ENCODE measurements at places on chromosomes 3 and 15.

GRCh38 chr3:151838574-151839312 lies 24.8 kb downstream of the AADAC start:
- DNase-seq = peak; percentile 89

- DNase-seq = no peak
Measured at GRCh38 chr15:81516012-81516411, 142.0 kb upstream of the TMC3 start.

DNA sequence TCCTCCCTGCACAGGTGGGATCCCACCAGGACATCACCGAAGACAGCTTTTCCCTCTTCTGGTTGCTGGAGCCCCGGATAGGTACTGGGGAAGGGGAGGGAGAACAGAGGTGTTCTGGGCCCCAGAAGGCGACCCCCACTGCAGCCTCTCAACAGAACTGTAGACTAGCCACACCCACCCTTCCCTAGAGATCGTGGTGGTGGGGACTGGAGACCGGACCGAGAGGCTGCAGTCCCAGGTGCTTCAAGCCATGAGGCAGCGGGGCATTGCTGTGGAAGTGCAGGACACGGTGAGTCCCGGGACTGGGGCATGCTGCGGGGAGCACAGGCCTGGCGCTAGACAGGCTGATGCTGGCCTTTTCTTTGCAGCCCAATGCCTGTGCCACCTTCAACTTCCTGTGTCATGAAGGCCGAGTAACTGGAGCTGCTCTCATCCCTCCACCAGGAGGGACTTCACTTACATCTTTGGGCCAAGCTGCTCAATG lies 809 bp downstream of the NDUFAF3 start:
- DNase-seq = peak; percentile 41

- no peak for DNase-seq
Measured at GRCh38 chr15:66734961-66735908, 33.2 kb downstream of the SMAD6 start.

- DNase-seq = no peak
Measured at GRCh38 chr3:122219242-122219872, 35.9 kb downstream of the CASR start.

DNA sequence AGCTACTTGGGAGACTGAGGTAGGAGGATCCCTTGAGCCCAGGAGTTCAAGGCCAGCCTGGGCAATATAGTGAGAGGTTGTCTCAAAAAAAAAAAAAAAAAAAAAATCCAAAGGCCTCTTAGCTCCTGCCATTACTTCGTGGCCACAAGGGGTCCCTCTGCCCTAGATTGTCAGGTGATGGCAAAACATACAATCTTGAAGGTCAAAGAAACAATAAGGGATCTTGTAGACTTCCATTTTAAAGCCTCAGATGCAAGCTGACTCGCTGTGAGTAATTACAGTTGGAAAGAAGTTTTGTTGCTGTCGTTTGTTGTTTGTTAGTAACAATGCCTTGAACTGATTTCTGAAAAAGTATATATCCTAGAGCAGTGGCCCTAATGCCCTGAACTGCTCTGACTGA lies 55.9 kb upstream of the PLCL2 start:
- peak; percentile 58 for DNase-seq

DNA sequence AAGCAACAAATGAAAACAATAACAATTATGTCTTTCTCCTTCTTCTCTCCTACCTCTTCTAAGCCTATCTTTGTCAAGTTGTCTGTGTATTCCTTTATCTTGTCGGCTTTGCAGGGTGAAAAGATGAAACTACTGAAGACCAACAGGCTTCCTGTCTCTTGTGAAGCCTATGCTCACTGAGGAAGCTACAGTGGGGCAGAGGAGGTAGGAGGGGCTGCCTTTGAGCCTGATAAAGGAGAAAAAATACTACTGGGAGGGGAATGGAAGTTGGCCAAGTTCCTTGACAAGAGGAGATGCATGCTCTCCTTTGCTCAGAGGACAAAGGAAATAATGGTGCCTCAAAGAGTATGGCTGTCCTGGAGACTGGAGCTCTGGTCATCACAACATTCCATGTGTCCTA lies 92.0 kb downstream of the IGSF11 start:
- DNase-seq = no peak

DNA sequence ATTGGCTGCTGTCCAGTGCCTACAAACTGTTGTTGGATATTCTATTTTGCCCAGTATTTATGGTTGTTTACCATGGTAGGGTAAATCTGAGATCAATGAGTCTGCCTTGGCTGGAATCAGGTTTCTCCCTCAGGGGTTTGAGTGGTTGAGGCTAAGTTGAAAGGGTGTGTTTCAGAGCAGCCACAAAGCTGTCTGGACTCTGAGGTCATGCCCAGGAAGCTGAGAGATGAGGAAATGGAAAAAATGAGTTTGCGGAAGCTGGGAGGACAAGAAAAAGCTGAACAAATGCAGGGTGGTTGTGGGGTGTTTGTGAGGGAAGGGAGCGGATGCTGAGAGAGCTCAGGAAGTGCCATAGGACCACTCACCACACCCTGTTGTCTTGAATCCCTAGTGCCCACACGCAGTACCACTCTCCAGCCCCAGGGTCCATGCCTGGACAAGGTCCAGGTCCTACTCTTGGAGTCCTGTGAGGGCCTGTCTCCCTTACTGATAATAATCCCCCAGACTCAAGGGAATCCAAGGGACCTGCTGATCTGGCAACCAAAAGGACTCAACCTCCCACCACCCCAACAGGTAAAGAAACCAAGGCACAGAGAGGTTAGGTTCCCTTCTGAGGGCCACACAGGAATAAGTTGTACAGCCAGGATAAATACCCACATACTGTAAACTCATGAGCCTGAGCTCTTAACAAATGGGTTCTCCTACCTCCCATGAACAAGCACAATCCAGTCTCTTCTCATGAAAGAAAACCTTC lies 81.6 kb downstream of the PPCDC start:
- DNase-seq = peak; percentile 62

- peak; percentile 45 for DNase-seq
Measured at GRCh38 chr3:98812851-98813374, 49.8 kb downstream of the ST3GAL6 start.

DNA sequence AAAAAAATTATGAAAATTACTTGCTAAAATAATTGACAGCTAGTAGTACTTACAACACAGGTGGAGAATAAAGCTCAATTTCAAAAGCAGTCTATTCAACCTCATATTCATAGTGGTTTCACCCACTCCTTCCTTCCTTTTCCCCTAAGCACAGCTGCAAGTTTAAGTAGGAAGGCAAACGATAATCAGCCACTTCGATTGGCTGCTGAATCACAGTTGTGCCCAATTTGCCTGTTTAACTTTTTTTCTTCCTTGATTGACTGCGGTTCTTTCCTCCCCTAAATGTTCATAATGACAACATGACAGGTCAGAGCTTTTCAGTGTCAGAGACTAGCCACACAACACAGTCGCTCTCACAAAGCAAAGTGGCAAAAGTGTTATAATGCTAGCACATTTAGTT lies 468.0 kb upstream of the GBE1 start:
- DNase-seq = no peak

- peak; percentile 57 for DNase-seq
Measured at GRCh38 chr15:45454814-45455213, 67.7 kb downstream of the SLC30A4 start.

GRCh38 chr15:51738553-51738952 lies 1.1 kb upstream of the LYSMD2 start:
- DNase-seq = no peak

GRCh38 chr15:76555247-76555646 lies 218.7 kb downstream of the ISL2 start:
- DNase-seq = no peak

- DNase-seq = no peak
Measured at GRCh38 chr15:57144448-57144847, 226.0 kb downstream of the TCF12 start.

GRCh38 chr15:55969582-55969981 lies 23.8 kb downstream of the NEDD4 start:
- DNase-seq = no peak

DNA sequence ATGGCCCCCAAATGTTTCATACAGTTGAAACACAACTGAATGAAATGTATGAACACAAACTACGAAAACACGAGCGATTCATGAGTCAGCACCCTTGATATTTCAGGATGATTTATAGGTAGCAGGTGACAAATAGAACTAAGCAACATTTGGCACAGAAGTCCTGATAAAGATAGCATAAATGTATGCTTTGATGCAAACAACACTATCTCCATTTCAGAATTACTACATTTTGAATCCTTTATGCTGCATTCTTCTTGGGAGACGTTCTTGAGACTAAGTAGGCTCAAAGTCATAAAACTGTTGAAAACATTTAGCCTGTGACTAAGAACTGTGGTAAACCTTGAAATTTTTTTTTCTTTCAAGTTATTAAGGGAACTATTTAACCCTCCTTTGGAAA lies 200.3 kb upstream of the ICE2 start:
- DNase-seq = no peak

DNA sequence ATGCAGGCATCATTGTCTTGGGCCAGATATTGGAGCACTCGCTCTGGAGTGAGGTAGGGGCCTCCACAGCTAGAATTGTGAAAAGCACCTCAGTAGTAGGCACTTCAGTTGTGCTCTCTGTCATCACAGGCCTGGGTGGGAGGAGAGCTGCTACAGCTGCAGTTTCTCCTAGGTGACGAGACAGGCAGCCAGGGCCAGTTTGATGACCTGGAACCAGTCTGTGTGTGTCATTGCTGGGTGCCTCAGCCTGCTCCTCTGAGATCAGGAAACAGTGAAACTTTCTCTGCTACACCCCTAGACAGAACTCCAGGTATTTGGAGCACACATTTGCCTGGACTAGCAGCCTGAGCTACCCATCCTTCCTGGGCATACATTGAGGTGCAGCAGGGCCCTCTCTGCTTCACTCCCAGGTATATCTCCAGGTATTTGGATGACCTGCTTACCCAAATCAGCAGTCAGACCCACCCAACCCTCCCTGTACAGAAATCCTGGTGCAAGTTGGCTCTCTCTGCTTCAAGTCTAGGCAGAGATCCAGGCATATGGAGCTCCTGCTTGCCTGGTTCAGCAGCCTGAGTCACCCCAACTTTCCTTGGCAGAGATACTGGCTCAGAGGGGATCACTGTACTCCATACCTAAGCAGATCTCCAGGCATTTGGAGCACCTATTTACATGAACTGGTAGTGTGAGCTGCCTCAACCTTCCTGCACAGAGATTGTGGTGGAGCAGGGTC lies 54.3 kb upstream of the SGO1 start:
- DNase-seq = no peak

DNA sequence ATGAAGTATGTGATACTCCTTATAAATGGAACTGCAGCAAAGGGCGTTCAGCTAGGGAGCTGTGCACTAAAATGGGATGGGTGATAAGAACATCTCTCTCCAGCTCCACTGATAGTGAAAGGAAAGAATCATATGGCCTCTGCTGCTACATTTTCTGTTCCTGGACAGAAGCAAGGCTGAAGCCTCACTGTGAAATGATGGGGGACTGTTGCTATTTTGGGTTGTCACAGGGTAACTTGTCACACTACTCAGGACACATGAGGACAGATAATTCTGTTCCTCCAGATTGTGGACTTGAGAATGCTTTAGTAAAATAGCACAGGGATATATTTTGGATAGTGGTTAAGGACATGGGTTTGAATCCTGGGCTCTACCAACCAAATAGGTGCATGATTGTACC lies 423.6 kb downstream of the FHIT start:
- DNase-seq = no peak

- DNase-seq = no peak
Measured at GRCh38 chr15:81962482-81962881, 83.3 kb downstream of the MEX3B start.

GRCh38 chr3:57060089-57060821 lies at the start of gene SPATA12:
SPATA12 (plus strand) TSS chr3:57060664; CDS start chr3:57073695, 13,031 bp downstream.
- peak; percentile 98 for DNase-seq

DNA sequence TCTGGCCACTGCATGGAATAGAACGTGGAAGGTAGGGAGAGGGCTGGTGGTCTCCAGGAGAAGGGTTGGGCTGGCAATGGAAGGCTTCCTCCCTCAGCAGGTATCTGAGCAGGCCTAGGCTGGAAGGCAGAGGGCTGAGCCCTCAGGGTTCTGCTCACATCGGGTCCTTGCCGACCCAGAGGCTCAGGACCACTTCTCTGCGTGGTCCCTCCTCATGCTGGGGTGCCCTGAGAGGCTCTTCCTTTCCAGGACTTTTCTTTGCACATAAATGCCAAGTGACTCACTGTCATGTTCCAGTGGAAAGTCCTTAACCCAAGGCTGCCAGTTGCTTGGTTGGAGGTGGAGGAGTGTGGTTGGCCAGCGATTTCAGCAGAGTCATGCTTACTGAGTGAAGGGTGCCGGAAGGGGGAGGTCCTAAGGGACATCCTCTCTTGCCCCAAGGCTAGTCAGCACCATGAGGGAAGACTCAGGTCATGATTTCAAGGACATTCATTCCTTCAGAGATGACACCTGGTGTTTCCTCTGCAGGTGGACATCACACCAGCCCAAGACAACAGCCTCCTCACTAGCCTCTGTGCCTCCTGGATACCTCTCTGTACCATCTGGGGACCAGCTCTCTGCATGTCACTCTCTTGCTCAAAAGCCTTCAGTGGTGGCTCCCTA lies 8.2 kb downstream of the SLC6A6 start:
- DNase-seq = peak; percentile 87

- DNase-seq = no peak
Measured at GRCh38 chr3:137294139-137294538, 336.4 kb downstream of the IL20RB start.

DNA sequence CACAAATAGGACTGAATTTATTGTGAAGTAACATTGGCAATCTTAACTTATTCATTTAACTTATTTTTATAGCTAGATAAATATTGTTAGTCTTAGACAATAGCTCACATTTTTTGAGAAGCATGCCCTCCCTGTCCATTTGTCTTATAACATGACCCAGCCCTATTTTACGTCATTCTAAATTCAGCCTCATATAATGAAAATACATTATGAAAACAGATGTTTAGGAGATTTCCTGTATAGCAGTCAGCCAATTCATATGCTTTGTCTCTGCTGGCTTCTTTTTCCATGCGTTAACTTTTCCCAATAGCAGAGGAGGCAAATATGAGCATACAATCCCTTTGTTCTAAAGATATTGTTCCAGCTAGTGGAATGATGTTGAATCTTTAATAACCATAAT lies 29.3 kb downstream of the CD200 start:
- DNase-seq = no peak

GRCh38 chr15:38103564-38103963 lies 149.1 kb upstream of the SPRED1 start:
- DNase-seq = no peak

DNA sequence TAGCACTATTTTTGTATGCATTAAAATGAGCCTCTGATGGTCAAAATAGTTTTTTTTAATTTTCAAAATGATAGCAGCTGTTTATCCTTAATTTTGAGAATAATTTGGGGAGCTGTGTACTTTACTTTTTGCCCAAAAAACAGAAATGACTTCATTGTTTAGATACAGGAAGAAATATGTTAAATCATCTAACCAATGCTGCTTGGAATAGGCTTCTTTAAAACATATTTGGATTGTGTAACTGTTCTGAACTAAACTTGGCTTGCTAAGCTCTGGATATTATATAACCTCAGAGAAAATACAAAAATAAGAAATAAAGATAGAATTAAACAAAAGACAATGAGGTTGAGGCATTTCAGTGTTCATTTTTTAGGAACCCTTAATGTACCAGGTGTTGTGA lies 119.3 kb downstream of the SERPINI1 start:
- no peak for DNase-seq

GRCh38 chr3:196997311-196997710 lies 28.7 kb upstream of the PIGZ start:
- DNase-seq = no peak
